ENCODE measurements at places on chromosomes 1 and 21.

DNA sequence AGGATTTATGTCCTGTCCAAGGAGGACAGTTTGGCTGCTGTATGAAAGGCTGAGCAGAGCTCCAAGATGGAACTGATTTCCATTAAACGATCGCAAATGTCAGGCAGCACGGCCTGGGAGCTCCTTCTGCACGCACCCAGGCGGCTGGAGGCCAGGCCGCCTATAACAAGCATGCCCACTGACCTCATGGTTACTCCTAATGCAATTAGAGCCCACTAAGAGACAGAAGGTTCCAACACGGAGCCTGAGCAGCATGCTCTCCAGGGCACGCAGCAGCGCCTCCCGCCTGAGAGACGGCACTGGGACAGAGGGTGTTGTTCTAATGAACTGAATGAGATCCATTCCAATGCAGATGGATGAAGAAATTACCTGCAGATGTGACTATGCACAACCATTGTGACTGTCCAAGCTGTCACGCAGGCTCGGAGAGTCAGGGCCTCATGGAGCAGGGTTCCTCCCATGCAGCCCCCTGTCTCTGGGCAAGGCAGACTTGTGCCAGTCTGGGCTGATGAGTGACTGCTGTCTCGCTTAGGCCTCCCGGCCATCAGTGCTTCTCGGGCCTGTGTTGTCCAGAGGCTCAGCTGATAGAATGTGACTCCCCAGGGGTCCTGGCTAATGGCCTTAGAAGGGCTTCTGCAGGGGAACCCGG is 25.2 kb upstream of the CDCA8 start:
- DNase-seq = no peak

DNA sequence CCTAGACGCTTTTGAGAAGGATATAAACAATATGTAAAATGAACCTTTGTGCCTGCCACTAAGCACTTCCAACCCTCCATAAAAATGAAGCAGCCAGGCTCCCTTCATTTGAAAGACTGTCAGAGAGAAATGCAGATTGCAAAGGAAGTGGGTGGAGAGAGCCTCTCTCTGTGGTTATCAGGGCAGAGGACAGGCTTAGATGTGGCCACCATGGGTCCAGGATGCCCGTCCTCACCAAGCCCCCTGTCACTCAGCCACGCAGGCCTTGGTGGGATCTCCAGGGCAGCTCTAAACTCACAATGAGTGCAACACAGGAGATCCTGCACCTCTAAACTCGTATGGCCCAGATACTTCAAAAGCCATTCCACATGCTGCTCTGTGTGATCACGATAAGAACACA is 37.9 kb downstream of the TMPRSS2 start:
- no peak for DNase-seq

GRCh38 chr1:171397851-171398469 is 84.0 kb downstream of the FMO4 start:
- DNase-seq = no peak

GRCh38 chr1:225870911-225871310 is 11.3 kb downstream of the TMEM63A start:
- DNase-seq = no peak
